NCI-H1092 treated with DMSO at 0.1 percent for 48 hours (cell line): ENCODE measurements at places on chromosomes 16 and 17.

DNA sequence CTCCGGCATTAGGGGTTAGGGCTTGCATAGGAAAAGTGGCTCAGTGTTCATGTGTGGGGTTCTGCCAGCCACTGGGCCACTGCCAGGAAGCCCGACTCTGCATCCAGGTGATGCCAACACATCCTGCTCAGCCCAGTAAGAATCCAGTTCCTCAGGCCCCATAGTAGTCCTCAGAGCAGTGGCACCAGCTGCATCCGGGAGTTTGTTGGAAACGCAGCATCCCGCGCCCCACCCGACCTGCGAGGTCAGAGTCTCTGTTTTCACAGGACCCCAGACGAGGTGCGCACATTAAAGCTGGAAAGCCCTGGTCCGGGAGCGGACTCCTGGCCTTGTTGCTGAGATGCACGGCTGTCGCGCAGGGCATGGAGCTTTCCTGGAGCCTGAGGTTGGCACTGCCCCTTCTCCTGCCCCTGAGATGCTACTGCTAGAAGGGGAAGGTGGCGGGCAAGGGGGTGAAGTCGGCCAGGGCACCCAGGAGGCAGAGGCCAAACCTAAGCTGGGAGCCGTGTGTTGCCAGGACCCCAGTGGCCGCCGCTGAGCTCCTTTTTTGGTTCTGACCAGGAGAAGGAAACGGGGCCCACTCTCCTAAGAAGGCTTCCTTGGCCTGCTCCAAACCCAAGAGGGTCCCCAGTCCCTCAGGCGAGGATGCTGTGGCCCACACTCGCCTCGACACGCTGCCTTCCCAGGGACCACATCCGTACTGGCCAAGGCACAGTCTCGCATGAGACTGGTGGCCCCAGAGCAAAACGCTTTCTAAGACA, 44.4 kb downstream of the NOS2 start:
- DNase-seq = no peak

GRCh38 chr17:58378733-58379510, 26.9 kb upstream of the SUPT4H1 start:
- DNase-seq = no peak

DNA sequence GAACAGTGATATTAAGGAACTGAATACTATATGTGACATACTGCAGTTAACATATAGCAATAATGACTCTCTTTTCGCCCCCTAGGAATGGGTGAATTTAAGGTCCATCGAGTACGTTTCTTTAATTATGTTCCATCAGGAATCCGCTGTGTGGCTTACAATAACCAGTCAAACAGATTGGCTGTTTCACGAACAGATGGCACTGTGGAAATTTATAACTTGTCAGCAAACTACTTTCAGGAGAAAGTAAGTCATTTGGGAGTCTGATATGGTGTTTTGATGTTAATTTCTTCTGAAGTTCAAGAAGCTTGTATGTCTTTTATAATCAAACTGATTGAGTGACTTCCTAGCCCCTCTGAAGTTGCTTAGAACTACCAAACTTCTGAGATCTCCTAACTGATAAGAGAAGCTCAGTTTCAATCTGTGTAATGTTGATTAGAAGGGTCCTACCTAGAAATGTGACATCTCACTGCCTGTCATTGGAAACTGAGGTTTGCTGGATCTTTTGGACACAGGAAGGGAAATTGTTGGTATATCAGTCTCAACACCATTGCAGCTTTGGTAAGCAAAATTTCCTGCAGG, 1.0 kb downstream of the UTP4 start:
- no peak for DNase-seq

DNA sequence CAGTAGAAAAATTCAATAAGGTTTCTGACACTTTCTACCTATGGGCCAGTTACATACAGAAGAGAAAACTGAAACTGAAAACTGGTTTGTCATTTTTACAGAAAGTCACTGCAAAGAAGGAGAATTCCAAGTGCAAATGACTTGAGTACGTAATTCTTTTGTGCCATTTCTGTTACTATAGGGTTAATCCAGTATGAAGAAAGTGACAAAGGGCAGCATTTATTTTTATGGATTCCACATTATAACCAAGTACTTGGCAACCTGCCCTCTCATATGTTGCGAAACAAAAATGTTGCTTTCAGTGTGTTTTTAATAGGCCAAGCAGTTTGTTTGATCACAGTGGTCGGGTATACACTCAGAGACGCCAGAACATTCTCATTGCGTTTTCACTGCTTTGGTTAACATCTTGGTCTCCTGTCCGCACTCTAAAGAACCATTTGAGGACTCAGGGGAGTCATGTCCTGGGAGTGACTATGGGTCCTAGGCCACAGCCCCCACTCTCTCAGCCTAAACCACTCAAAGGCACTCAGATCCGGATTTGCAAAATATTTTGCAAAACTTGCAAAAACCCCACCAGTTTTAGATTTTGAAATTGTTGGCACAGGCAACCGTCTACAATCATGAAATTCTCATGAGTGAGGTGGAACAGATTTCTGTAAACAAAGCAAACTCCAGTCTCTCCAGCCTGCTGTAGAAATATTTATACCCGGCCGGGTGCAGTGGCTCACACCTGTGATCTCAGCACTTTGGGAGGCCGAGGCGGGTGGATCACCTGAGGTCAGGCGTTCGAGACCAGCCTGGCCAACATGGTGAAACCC, 15.4 kb upstream of the HELZ start:
- DNase-seq = no peak

- DNase-seq = no peak
These were observed 24.1 kb downstream of the MYO1D start for GRCh38 chr17:32852811-32853210.

DNA sequence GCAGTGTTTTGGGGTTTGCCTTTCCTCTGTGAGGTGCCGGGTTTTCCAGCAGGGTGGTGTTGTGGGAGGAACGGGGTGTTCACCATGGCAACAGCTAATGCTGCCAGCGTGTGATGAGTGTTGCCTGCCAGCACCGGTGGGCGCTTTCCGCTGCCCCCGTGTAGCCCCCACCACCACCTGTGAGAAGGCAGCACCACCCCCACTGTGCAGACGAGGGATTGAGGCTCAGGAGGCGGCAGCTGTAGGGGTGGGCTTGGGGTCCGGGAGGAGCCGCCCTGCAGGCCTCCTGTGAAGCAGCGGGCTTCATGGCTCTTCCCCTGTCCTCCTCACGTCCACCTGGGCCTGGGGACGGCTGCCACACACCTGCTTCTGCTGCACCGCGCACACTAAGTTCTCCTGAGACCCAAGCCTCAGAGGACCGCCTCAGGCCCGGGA, 5.2 kb downstream of the RAB40C start:
- DNase-seq = no peak

DNA sequence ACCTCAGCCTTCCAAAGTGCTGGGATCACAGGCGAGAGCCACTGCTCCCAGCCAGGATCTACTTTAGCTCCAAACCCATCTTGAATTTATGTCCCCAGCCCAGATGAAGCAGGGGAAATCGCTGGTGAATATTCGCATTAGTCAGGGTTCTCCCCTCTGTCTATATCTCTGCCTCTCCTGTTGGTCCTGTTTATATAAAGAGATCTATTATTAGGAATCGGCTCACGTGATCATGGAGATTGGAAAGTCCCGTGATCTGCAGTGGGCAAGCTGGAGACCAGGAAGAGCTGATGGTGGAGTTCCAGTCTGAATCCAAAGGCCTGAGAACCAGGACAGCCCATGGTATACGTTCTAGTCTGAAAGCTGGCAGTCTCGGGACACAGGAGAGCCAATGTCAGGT, 382.8 kb downstream of the SEC14L1 start:
- DNase-seq = no peak

- no peak for DNase-seq
These were observed 106.7 kb upstream of the FOXF1 start for GRCh38 chr16:86403541-86404163.

GRCh38 chr16:9791556-9791955, 390.7 kb downstream of the GRIN2A start:
- no peak for DNase-seq

DNA sequence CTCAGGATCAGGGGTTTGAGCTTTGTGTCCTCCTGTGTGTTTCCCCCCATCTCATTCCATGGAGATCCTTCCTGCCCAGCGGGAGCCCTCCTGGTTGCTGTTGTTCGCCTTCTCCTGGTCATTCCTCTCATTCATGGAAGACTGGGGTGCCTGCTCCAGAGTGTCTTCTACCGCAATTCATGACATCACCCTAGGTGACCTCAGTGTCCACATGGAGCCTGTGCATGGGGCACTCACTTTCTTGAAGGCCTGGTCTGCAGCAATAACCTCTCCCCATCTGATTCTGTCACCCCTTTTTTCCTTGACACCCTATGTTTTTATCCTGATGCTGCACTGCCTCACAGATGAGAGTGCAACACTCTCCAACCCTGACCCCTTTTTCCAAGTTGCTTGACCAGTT, 21.4 kb upstream of the ARHGAP17 start:
- no peak for DNase-seq

GRCh38 chr17:80716986-80717719, 172.5 kb downstream of the RPTOR start:
- DNase-seq = peak; percentile 42

- DNase-seq = no peak
These were observed 194.9 kb downstream of the MSI2 start for GRCh38 chr17:57451191-57451590.

DNA sequence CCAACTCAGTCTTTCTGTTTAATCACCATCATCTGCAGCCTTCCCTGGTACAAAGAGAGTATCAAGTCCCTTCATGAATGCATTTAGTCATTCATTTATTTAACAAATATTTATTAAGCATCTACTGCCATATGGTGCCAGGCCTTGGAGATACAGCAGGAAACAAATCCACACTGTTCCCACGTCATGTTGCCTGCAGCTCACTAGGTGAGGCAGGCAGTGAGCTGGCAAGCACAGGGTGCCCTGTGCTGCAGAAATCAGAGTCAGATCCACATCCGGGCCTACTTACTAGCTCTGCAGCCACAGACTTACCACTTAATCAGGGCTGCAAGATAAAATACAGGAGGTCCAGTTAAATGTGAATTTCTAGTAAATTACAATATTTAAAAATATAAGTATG, 38.5 kb upstream of the CES5A start:
- no peak for DNase-seq

- no peak for DNase-seq
These were observed 52.4 kb downstream of the CFDP1 start for GRCh38 chr16:75380870-75381269.

GRCh38 chr17:4632581-4632920, 8.9 kb downstream of the ALOX15 start:
- DNase-seq = no peak

- DNase-seq = no peak
These were observed 350.9 kb upstream of the TNRC6C start for GRCh38 chr17:77607606-77608005.

GRCh38 chr17:76791053-76791980, 53.4 kb downstream of the MFSD11 start:
- DNase-seq = no peak

DNA sequence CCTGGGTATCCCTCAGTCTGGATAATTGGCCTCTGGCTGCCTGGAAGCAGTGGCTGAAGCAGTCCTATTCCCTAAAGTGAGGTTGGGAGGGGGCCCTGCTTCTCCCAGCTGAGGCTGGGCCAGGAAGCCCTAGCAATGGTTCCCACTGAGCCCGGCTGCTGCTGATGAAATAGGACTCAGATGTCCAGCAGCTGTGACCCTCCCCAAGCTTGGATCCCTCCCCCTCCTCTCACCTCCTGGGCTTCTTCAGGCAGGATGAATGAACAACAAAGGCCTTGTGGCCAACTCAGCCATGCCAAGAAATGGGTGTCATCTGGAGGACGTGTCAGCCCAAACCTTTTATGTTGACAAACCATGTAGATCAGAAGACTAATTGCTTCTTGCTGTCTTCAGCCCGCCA, 42.0 kb downstream of the AXIN2 start:
- no peak for DNase-seq

DNA sequence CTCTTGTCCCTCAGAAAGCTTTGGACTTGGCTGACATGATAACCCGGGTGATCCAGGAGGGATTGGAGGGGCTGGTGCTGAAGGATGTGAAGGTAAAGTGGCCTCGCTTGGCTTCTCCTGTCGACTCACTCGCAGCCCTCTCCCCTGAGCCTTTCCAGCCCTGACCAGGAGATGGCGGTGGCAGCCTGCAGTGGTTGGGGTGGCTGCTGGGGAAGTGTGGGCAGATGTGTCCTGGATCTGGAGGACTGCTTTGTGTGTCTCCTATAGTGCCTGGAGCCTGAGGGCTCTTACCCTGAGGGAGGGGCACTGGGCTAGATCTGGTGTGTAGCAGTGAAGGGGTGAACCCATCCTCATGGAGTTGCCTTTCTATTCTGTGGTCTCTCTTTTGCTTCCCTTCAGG, 17.9 kb downstream of the LIG3 start:
- DNase-seq = peak; percentile 17

- no peak for DNase-seq
These were observed 99.2 kb downstream of the NTN1 start for GRCh38 chr17:9120471-9120870.
